Prostate gland (tissue), 2 donors: ENCODE measurements at places on chromosomes 7 and 10. TPM values are rescaled to one million over a fixed set of nuclear protein-coding genes. Genes with fewer than 3 reads are reported as not detected.

Gene TAS2R5
- 4.0 TPM for total RNA-seq

Gene PON1
- total RNA-seq = 0.87 TPM

Gene PRPS1L1
- not detected for total RNA-seq

Gene SOSTDC1
- 2.3 TPM for total RNA-seq

Gene GRID1
- total RNA-seq = 1.0 TPM

Gene EEF1AKMT2
- 20.5 TPM for total RNA-seq

Gene EMX2
- total RNA-seq = 0.05 TPM
